Stimulated activated CD8-positive, alpha-beta memory T cell treated with anti-CD3 and anti-CD28 coated beads, Interleukin-4, amount 100 ng/mL, for 48 hours (primary cell): ENCODE measurements at places on chromosomes 5 and 9.

- no peak for DNase-seq
These were observed 86.2 kb downstream of the ENTREP1 start for GRCh38 chr9:69411246-69411645.

GRCh38 chr5:100838048-100838473 lies 65.0 kb downstream of the ST8SIA4 start:
- no peak for DNase-seq

DNA sequence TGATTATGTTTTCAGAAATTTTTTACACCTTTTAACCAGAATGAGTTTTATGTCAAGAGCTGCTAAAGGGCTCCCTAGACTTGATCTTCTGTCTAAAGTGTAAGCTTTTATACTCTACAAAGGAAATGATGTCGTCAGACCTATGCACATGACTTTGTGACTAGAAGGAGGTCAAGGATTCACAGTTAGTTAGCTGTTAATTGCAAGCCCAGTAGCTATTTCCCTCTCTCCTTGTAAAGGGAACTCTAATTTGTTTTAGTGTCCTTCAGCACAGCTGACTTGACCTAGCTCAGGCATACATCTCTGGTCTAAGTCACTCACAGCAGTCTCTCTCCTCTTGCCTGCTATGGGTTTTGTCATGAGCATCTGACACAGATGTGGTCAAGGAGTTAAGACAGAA lies 173.5 kb upstream of the NREP start:
- DNase-seq = no peak

GRCh38 chr9:82254646-82255367 lies 266.2 kb downstream of the SPATA31D1 start:
- DNase-seq = no peak

DNA sequence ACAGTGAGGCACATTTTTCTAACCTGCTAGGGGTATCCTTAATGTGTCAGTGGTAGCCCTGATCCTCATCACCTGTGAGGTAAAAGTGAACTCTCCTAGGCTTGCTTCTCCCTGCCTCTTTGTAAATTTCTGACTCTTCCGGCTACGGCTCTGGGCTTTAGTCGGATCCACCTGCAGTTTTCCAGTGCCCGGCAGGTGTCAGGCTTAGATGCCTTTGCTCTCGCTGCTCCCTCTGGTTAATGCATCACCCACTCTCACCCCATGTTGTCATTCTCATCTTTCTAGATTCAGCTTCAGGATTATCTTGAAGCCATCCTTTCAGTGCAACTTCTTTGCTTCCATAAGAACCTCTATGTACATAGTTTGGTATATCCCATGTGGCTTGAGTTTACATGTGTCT lies 3.6 kb downstream of the CEP78 start:
- no peak for DNase-seq
